ENCODE measurements at places on chromosomes 16 and 17.

GRCh38 chr16:11140098-11140375 lies 116.0 kb downstream of the SOCS1 start:
- DNase-seq: no peak

DNA sequence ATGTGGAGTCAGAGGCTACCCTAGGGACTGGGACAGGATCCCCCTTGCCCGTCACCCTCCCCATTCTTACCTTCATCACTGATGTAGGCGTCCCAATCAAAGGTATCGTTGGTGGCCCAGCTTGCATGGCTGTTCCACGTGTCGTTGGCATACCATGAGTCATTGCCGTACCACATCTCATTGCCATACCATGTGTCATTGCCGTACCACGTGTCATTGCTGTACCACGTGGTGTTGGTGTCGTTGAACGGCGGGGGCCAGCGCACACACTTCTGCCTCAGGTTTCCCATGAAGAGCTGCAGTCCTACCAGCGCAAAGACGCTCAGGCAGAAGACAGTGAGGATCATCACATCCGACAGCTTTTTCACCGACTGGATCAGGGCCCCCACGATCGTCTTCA lies 4.8 kb downstream of the SCN4A start:
- no peak for DNase-seq

GRCh38 chr16:649631-650030 lies 466 bp downstream of the WDR90 start:
- no peak for DNase-seq

DNA sequence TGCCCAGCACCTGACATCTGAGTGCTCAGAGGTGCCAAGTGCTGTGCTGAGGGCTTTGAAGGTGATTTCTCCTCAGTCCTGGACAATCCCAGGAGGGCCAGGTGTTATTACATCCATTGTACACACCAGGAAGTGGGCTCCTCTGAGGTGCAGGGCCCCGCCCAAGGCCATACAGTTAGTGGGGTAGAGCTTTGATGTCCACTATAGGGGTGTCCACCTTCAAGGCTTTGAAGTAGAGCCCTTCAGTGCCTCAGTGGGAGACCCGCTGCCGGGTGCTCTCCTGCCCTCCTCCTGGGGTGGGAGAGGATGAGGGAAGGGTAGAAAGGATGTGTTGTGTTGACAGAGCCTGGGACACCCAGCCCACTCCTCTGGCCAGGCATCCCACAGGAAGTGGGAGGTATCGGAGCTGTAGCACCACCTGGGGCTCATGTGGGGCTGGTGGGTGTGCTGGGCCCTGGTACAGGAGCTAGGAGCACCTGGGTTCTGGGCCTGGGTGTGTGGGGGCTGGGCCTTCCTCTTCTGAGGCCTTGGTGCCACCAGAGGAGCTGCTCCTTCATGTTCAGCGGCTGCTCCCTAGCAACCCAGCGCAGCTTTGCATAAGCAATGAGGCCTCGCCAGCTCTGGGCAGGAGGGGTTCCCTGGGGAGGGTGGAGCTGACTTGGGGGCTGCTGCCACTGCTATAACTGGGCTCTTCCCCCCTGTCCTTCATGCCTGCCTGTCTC lies 7.4 kb downstream of the LASP1 start:
- DNase-seq: no peak

GRCh38 chr16:78608305-78608776 lies 508.9 kb downstream of the WWOX start:
- no peak for DNase-seq

DNA sequence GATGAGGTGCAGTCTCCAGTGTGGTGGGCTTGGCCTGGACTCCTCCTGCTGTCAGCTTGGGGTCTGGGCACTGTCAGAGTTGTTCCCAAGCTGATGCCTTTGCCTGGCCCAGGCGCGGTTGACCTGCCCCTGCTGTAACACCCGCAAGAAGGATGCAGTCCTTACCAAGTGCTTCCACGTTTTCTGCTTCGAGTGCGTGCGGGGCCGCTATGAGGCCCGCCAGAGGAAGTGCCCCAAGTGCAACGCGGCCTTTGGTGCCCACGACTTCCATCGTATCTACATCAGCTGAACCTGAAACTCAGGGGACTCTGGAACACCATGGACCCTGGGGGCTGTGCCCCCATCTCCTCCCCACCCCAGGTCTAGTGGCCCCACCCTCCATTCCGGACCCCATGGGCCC lies 11.7 kb downstream of the RNF40 start:
- DNase-seq: no peak

DNA sequence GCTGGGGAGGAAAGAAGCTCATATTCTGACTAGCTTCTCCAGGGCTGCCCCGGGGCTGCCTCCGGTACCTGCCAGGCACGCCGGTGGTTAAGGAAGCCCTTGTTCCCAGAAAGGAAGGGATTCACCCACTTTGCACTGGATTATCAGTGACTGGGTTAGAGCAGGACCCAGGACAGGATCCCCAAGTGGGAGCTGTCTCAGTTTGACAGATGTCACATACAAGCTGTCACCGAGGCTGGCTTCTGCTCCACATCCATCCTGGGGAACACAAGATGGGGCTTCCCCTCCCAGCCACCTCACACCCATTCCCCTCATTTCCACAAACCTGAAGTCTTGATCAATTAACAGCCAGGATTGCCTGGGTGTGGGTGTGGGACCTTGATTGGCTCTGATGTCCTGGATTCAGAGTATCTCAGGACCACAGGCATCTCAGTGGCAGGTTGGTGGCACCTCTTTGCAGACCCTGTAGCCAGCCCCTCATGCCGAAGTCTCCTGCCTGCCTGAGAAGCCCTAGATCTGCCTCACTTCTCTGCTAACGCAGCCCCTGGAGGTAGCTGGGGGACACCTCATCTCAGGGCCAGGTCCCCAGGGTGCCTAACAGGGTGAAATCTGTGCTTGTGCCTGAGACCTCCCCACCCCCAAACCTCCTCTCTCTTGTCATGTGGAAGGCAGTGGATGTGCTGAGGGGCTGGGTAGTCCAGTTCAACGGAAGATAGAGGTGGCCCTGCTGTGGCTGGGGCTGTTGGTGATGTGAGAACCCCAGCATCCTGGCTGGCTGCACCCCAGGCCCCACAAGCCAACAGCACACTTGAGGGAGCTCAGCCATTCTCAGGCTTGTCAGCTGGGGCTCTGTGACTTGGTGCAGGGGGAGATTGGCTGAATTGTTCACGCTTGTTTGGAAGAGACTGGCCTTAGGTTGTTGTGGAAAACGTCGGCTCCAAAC lies 1.4 kb downstream of the CACNG5 start:
- no peak for DNase-seq

GRCh38 chr17:65552214-65552613 lies 9.2 kb downstream of the AXIN2 start:
- no peak for DNase-seq
